ENCODE measurements at places on chromosomes 5 and 9. TPM values are rescaled to one million over a fixed set of nuclear protein-coding genes. Genes with fewer than 3 reads are reported as not detected.

Gene SPEF2
- 11.5 TPM for total RNA-seq

DNA sequence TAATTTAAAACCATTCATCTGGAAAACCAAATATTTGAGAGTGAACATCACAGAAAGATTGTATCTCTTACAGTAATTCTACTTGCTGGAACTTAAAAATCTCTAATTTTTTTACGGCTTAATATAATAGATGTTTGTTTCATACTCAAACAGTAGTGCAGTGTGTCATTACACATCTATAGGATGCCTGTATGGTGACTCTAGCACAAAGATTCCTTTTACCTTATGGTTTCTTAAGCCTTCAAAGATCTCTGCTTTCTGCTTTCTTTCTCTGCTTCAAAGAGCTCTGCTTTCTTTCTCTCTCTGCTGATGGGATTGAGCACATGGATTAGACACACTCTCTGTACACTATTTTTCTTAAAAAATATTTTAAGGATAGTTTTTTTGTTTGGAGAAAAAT is 374.0 kb upstream of the CDH9 start:
- DNase-seq, result no peak

Gene SCGB3A2
- 1.4 TPM for total RNA-seq

- no peak for DNase-seq
Measured at GRCh38 chr9:120616966-120617935, 37.3 kb upstream of the CDK5RAP2 start.

Gene MEIKIN
- total RNA-seq, result not detected

GRCh38 chr5:107514305-107514704 is 156.4 kb downstream of the EFNA5 start:
- DNase-seq, result no peak

Gene ANP32B
- total RNA-seq, result 119 TPM

Data from type B pancreatic cell (in vitro differentiated cells).